ENCODE measurements at places on chromosomes 2 and 18. TPM values are rescaled to one million over a fixed set of nuclear protein-coding genes. Genes with fewer than 3 reads are reported as not detected.
A peak's percentile ranks its signal among the peaks of the same experiment; 100 is the strongest.

DNA sequence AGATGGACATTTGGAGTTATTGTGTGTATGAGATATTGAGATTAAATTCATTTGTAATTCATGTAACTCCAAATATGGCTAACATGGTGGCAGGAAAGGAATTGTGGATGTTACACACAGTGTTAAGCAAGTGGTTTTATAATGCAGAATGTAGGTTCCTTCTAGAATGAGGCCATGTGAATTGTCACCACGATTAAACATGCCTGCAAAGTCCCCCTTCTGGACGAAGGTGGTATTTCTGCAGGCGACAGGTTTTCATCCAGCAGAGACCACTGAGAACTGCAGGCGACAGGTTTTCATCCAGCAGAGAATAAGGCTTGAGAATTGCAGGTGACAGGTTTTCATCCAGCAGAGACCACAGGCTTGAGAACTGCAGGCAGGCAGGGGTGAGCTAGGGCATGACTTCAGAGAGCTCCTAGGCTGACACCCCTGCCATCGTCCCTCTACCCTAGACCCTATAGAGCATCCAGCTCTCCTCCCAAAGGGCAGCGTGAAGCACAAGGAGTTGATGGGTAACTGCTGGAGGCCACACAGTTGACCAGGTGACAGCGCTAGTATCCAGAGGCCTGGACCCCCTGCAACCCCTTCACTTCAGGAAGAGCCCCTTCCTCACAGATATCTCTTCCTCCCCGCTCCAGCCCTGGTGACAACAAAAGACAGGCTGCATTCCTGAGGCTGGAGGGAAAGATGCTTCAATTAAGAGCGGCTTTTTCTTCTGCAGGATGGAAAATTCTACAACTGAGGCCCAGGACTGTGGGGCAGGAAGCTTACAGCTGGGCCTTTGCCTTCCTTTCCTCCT is 175.8 kb downstream of the LOXHD1 start:
- no peak overlapping the region for H3K27ac ChIP-seq
- peaks cover 2% of the 10 kb centered on the region for H3K27me3 ChIP-seq
- no peak overlapping the region for H3K4me3 ChIP-seq
- no peaks in the 10 kb centered on the region for H3K36me3 ChIP-seq

DNA sequence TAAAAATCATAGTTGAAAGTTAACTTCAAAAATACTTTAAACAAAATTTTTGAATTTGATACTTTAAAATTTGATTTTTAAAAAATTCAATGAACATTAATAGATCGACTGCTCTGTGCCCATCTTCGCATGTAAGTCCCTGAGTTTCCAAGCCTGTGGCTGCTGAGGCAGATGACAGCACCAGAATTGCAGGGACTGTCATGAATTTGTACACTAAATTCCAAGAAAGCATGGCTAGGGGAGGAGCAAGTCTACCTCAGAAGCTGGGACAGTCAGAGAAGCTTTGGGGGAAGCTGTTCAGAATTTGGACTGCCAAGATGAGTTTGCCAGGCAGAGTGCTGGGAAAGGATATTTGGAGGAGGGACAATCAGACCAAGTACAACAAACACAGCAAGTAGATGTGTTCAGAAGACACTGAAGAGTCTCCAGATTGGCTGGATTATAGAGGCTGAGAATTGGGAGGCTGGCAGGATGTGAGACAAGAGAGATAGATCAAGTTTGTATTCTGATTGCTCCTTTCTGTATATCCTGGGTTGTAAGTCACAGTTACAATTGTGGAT is 79.0 kb downstream of the ASXL3 start:
- H3K36me3 ChIP-seq, result no peaks in the 10 kb centered on the region
- no peak overlapping the region for H3K4me3 ChIP-seq
- no peak overlapping the region for H3K27ac ChIP-seq
- DNase-seq, result no peak
- H3K4me1 ChIP-seq, result no peaks in the 10 kb centered on the region
- H3K27me3 ChIP-seq, result no peaks in the 10 kb centered on the region

- no peak for DNase-seq
- no peaks in the 10 kb centered on the region for H3K4me1 ChIP-seq
- H3K27me3 ChIP-seq, result no peaks in the 10 kb centered on the region
These were observed 429.1 kb downstream of the RNF144A start for GRCh38 chr2:7346336-7346735.

The SLC11A1 gene
- 0.10 TPM for total RNA-seq

The ARL5A gene
- total RNA-seq, result 54.6 TPM

The CPS1 gene
- 1.7 TPM for total RNA-seq

GRCh38 chr2:38850045-38850444 is 25.7 kb downstream of the DHX57 start:
- no peak overlapping the region for H3K27ac ChIP-seq
- no peak for DNase-seq
- H3K36me3 ChIP-seq, result peaks cover 27% of the 10 kb centered on the region
- H3K4me3 ChIP-seq, result no peak overlapping the region
- H3K27me3 ChIP-seq, result no peaks in the 10 kb centered on the region

- H3K4me3 ChIP-seq, result no peak overlapping the region
- H3K27ac ChIP-seq, result no peak overlapping the region
- peaks cover 5% of the 10 kb centered on the region for H3K36me3 ChIP-seq
- H3K4me1 ChIP-seq, result peaks cover 44% of the 10 kb centered on the region
- no peak for DNase-seq
These were observed 11.7 kb downstream of the AGPS start for GRCh38 chr2:177404243-177404642.

The UGT1A3 gene
- not detected for total RNA-seq

The B3GNT2 gene
- 26.9 TPM for total RNA-seq

The IL36A gene
- not detected for total RNA-seq

The ZCCHC2 gene
- total RNA-seq, result 27.5 TPM

- peaks cover 10% of the 10 kb centered on the region for H3K27me3 ChIP-seq
- peaks cover 3% of the 10 kb centered on the region for H3K36me3 ChIP-seq
- H3K4me1 ChIP-seq, result peaks cover 37% of the 10 kb centered on the region
- no peak overlapping the region for H3K4me3 ChIP-seq
- H3K27ac ChIP-seq, result peak overlapping the region; percentile 76
These were observed 42.0 kb upstream of the IL1R1 start for GRCh38 chr2:102100371-102101096.

GRCh38 chr2:179513181-179513580 is 248.5 kb upstream of the SESTD1 start:
- no peaks in the 10 kb centered on the region for H3K36me3 ChIP-seq
- H3K27me3 ChIP-seq, result no peaks in the 10 kb centered on the region
- H3K4me3 ChIP-seq, result no peak overlapping the region

GRCh38 chr2:234996069-234996940 is 44.5 kb downstream of the SH3BP4 start:
- H3K36me3 ChIP-seq, result no peaks in the 10 kb centered on the region
- DNase-seq, result no peak
- H3K27ac ChIP-seq, result no peak overlapping the region
- H3K4me1 ChIP-seq, result no peaks in the 10 kb centered on the region
- H3K27me3 ChIP-seq, result peaks cover 2% of the 10 kb centered on the region

The LINC00305 gene
- total RNA-seq, result not detected

DNA sequence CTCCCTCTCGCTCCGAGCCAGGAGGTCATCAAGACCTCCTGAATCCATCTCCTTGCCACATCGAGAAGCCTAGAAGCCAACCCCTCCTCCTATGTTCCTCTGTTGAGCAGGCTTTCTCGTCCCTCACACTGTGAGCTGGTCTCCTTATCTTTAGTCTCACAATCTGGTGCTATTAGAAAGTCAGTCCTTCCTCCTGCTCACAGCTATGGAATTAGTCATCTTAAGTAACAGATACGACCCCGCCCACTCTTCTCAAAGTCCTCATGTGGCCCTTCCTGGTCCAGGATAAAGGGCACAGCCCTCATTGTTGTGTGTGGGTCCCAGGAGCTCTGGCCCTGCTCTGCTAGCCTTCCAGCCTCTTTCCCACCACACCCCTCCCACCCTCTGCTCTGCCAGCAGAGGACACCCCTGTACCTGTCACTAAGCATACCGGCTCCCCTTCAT is 41.4 kb upstream of the TRIB2 start:
- H3K27me3 ChIP-seq, result no peaks in the 10 kb centered on the region
- no peak overlapping the region for H3K4me3 ChIP-seq
- no peaks in the 10 kb centered on the region for H3K4me1 ChIP-seq
- H3K36me3 ChIP-seq, result no peaks in the 10 kb centered on the region
- no peak overlapping the region for H3K27ac ChIP-seq

- DNase-seq, result no peak
- H3K4me1 ChIP-seq, result no peaks in the 10 kb centered on the region
- H3K36me3 ChIP-seq, result no peaks in the 10 kb centered on the region
- H3K27me3 ChIP-seq, result no peaks in the 10 kb centered on the region
- no peak overlapping the region for H3K4me3 ChIP-seq
These were observed 272.5 kb upstream of the KCNJ3 start for GRCh38 chr2:154425994-154426393.

All from activated CD4-positive, alpha-beta memory T cell treated with anti-CD3 and anti-CD28 coated beads for 36 hours (primary cell).